ENCODE measurements at places on chromosomes 4 and X.
A peak's percentile ranks its signal among the peaks of the same experiment; 100 is the strongest.

DNA sequence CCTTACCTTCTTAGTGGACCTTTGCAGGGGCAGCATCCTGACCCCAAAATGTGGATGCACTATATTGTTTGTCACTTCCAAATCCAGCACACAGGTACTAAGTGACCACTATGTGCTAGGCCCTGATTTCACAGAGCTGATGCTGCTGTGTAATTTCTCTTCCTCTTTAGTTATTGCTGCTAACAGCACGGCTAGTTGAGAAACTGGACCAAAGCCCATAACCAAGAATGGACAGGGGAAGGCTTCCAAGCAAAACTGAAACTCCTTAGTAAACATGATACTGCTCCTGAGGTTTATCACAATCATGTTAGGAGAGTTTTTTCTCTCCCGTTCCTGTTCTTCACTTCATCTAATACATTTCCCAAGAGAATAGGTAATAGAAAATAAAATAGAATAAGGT is 172.9 kb upstream of the TTC29 start:
- no peak for ATAC-seq

DNA sequence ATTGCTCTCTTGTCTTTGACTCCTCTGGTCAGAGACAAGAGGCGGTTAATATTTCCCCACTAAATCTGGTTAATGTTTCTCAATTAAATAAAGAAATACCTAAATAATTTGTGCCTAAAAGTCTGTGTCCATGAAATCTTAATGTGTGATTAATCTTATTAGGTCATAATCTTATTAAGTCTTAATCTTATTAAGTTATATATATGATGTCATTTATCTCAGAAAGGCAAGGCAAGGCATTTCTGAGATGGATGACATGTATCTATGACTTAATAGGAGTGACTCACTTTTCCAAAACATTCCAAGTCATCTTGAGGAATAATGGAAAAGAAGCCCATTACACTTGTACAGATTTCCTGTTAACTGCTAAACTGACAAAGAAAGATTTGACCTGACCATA is 74.7 kb downstream of the TRAM1L1 start:
- ATAC-seq = no peak

- ATAC-seq = no peak
These were observed 1386.6 kb downstream of the PCDH7 start for GRCh38 chr4:32106767-32107166.

DNA sequence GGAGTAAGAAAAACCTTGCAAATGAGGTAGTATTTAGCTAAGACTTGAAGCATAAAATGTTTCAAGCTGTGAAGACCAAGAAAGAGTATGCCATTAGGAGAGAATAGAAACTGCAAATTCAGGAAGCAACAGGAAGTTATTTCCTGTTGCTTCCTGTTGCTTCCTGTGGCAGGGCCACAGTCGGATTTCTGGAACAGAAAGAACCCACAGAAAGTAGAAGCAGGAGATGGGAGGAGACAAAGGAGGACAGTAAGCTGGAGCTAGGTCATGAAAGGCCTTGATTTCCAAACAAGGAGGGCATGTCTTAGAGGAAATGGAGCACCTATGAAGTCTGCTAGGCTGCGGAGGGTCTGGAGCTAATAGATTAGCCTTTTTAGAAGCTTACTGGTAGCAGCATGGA is 17.2 kb downstream of the ASB11 start:
- ATAC-seq = peak; percentile 38

DNA sequence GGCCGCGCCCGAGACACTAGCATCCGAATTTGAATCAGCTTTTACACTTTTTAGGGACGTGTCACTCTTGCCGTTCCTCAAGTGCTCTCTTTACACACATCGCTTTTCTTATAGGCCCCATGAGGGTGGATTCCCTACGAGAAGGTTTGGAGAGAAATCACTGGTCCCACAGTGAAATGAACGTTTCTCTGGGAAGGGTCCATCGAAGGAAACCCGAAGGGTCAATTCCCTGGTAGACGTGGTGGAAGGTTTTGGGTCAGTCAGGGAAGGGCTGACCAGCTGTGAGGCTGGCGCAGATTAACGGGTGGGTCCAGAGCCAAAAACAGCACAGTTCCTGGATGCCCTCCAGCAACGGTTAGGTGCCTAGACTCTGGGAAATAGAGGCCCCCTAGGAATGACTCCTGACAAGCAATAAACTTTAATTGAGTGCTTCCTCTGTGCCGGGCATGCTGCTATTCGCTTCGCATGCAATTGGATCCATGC is 35.9 kb downstream of the ETDC start:
- no peak for ATAC-seq

DNA sequence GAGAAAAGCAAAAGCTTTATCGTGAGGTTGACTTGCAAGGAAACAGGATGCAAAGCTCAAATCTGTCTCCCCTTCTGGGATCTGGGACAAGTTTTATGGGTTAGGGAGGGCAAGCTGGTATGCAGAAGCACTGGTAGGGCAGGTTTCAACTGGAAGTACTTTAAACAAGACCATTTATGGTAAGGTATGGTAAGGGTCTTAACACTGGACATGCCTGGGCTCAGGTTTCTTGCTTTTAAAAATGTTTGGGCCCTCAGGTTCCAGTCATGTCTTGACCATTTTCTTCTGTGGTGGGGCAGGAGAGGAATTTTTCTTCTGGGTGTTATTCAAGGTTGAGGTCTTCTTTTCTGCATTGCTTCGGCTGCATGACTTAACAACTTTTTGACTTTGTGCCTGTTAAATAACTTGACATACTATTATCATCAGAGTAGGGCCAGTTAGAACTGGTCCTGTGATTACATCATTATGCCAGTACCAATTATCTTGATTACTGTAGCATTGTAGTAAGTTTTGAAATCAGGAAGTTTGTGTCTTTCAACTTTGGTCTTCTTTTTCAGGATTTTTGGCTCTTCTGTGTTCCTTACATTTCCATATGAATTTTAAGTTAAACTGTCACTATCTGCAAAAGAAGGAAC is 33.7 kb downstream of the CD38 start:
- ATAC-seq = no peak

GRCh38 chr4:139416073-139416673 is 37.7 kb upstream of the RAB33B start:
- ATAC-seq = no peak

DNA sequence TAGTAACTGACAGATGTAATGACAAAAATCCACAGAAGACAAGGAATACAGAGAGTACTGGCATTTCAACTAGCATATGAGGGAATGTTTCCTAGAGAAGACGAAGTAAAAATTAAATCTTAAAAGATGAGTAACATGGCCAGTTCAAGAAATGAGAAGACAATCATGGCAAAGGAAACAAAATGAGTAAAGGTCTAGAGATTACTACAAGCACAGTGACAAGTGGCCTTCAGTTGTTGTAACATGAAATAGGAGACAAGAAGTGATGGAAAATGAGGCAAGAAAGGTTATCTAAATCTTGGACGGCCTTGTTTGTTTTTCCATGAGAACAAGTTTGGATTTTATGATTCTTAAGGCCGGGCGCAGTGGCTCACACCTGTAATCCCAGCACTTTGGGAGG is 81.0 kb downstream of the PPA2 start:
- ATAC-seq = no peak

DNA sequence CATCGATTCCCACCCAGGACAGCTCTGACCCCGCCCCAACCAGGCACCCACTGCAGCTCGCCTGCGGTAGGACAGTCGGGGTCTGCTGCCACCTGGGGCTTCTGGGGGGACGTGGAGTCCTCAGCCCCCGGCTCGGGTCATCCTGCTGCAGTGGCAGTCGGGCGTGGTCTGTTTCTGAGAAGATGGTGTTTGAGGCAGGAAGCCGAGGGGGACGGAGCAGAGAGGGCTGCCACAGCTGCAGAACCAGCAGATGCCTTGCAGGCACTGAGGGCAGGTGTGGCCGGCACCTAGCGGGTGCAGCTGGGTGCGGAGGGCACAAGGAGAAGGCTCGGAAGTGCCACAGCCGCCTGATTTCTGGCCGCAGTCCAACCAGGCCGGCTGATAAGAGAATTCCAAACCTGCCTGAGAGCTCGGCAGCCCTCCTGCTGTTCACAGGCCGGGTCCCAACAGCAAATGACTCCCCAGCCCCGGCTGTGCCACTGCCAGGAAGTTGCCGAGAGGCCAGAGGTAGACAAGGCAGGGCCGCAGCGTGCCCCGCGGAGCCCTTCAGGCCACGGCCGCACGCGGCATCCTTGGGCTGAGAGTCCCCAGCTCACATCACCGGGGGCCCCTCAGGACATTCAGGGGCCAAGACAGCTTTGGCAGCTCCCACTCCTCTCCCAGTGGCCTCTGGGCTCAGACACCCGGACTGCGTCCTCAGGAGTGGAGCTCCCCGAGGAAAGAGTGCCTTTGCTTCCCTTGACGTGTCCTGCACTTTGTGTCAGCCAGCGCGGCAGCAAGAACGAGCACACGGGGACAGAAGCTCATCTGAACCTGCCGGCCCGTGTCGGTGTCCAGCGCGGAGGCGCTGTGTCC is 9.4 kb upstream of the CPLX1 start:
- ATAC-seq = no peak

GRCh38 chr4:136009258-136009832 is 1522.9 kb downstream of the PCDH18 start:
- ATAC-seq = no peak
